ENCODE measurements at places on chromosomes 3 and 15.
A peak's percentile ranks its signal among the peaks of the same experiment; 100 is the strongest.

DNA sequence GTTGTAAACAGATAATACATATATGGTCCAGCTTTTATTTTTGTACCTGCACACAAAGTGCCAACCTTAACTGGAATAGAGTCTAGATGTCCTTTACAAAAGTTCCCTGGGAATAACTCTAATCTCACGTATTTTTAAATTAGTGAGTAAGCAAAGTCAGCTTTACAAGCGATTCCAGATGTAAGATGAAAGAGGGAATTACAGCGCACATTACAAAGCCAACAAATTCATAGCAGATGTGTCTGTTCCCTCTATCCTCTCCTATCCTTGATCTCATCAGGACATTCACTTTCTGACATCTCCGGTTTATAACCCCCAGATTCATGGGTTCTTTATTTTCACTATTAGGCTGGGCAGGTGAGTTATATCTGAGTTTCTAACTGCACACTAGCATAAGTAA, 406.8 kb upstream of the ZNF385D start:
- DNase-seq: no peak

DNA sequence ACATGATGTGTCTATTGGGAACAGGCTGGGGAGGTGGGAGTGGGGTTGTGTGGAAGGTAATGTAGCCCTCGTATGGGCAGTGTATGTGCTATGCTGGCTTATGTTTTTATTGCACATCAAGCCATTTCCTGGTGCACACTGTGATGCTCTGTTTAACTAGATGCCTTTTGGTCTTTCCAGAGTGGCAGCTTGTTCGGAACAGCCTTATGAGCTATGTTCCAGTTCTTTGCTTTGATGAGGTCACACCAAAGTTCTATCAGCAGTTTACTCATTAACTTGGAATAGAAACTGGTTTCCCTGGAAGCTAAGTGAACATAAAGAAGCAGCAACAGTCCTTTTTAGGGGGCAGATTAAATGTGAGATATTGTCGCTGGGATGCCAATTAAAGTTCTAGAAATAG, 133.9 kb downstream of the DIPK2A start:
- DNase-seq: no peak

GRCh38 chr3:7423036-7423435, 562.1 kb downstream of the GRM7 start:
- no peak for DNase-seq

- peak; percentile 26 for DNase-seq
These were observed 47.6 kb downstream of the CTDSPL start for GRCh38 chr3:37909067-37909911.

DNA sequence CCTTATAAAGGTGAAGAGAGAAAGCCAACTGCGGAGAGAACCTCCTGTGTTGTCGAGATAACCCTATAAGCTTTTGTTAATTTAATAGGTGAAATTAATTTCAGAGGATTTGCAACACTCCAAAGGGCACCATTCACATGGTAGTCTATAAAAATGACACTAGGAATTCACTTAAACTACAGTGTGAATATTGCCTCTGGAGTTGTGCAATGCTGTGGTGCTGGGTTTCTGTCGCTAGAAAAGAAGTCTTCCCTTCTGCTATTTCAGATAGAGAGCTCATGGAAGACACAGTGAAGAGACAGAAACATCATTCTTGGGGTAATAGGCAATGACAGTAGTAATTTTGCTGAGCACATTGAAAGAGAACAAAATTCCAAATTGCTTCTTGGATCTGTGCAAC, 28.8 kb upstream of the PROK2 start:
- DNase-seq: no peak

DNA sequence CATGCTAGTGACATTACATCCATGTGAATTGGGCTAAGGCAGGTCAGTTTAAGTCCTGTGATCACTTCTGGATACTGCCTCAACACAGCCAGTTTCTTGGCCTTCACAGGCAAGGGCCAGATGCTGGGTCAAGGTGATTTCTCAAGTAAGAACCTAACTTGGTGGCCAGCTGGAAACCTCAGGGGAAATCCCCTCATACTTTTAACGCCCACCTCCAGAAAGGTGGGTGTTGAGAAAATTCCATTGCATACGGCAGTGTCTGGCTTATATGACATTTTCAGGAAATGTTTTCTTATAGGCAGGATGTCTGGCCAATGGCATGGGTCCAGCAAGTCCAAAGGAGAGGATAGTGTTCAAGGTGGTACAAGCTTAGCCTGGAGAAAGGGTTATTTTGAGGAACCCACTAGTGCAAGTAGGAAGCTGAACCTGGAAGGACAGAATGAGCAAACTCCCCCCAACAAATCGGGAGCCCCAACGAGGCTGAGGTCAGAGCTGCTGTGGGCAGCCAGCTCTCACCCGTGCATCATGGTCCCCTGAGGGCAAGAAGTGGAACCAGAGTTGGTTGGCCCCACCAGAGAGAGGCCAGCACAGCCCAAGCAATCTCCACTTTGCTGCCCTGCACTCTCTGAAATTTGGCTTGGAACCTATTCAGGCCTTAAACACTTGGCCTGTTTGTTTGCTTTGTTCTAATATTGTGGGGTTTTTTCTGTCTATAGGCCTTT, 135.4 kb downstream of the PDE8A start:
- DNase-seq: no peak

GRCh38 chr3:144629381-144629780, 657.8 kb downstream of the DIPK2A start:
- DNase-seq: no peak

GRCh38 chr15:76964157-76964556, 30.8 kb upstream of the PSTPIP1 start:
- no peak for DNase-seq

GRCh38 chr3:134277066-134277660, 26.5 kb upstream of the RYK start:
- no peak for DNase-seq

- DNase-seq: no peak
These were observed 81.1 kb upstream of the FLNB start for GRCh38 chr3:57927166-57927565.

GRCh38 chr3:10746001-10746400, 70.0 kb upstream of the SLC6A11 start:
- no peak for DNase-seq

DNA sequence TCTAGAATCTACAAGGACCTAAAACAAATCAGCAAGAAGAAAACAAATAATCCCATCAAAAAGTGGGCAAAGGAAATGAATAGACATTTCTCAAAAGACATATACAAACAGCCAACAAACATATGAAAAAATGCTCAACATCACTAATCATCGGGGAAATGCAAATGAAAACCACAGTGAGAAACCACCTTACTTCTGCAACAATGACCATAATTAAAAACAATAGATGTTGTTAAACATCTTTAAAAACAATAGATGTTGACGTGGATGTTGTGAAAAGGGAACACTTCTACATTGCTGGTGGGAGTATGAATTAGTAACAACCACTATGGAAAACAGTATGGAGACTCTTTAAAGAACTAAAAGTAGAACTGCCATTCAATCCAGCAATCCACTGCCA, 96.2 kb downstream of the CBLB start:
- DNase-seq: no peak

Measured in Kasumi-1 (cell line).